ENCODE measurements at places on chromosomes 11 and 22.

GRCh38 chr11:74288161-74288560 lies 23.3 kb downstream of the P4HA3 start:
- DNase-seq = no peak

DNA sequence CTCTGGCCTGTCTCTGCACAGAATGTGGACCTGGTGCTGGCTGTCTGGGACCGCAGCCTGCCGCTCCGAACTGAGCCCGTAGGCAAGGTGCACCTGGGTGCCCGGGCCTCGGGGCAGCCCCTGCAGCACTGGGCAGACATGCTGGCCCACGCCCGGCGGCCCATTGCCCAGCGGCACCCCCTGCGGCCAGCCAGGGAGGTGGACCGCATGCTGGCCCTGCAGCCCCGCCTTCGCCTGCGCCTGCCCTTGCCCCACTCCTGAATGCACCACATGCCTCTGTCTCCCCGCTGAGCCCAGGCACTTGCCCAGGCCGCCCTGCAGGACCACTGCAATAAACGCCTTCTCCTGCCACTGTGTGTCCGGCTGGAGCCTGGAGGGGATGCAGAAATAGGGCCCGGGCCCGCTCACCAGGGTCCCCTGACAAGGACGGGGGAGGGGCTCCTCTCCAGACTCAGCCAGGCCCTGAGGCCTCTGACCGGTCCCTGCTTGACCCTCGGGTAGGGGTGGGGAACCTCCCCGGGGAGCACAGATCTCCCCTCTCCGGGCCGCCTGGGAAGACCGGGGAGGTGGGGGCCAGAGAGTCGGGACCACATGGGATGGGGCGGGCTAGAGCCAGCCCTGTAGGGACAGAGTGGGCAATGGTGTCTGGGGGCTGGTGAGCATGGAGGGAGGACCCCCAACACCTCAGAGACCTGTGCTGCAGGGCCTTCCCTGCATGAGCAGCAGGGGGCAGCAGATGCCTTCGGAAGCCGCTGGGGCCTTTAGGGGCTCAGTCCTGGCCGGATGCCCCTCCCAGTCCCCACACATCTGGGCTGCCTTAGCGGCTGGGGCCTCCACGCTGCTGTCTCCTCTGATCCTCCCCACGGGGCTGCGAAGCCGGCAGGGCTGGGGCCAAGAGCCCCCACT lies 1.4 kb upstream of the TNNI2 start:
- no peak for DNase-seq

DNA sequence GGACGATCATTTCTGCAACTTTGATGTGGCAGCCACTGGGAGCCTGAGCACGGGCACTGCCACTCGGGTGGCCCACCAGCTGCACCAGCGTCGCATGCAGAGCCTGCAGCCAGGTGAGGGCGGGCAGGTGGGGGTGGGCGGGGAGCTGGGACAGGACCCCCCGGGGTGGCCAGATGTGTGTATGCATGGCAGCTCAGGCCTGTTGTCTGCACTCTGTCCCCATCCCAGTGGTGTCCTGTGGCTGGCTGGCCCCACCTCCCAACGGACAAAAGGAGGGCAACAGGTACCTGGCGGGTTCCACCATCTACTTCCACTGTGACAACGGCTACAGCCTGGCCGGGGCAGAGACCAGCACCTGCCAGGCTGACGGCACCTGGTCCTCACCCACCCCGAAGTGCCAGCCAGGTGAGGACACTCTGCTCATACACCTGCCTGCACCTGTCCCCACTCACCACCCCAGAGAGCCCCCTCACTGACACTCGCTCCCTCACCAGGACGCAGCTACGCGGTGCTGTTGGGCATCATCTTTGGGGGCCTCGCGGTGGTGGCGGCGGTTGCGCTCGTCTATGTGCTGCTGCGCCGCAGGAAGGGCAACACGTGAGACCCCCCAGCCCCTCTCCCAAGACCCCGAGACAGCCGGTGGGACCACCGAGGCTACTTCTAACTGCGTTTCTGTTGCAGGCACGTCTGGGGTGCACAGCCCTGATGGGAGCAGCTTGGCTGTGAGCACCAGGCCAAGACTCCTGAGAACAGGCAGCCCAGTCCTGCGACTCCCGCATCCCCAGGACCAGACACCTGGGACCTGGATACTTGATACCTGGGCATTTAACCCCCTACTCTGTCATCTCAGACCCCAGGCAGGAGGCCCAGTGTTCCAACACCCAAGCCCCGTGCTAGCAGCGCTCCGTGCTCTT lies 6.7 kb downstream of the SUSD2 start:
- no peak for DNase-seq

DNA sequence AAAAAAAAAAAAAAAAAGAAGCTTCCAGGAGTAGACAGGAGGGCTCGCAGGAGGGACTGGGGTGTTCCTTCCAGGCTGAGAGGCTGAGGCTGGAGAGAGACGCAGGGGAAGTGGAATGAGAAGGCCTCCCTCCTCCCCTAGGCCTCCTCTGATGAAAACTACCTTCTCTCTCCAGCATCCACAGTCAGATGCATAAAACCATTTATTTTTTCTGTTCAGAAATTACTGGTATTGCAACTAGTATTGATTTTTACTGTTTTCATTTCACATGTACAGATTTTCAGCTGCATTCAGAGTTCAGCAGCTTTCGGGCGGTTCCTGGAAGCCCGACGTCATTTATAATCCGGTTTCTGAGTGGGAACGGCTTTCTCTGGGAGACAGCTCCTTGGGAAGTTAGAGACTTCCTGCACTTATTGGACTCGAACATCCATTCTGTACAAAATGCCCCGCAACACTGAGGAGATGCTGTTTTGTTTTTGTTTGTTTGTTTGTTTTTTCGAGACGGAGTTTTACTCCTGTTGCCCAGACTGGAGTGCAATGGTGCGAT lies 6.9 kb upstream of the NFAM1 start:
- no peak for DNase-seq

Measured in NCI-H1930 (cell line).